Nephron progenitor cell (in vitro differentiated cells): ENCODE measurements at places on chromosomes 7 and 10.

GRCh38 chr10:128414568-128414967 is 288.3 kb upstream of the MKI67 start:
- H3K36me3 ChIP-seq, result no peaks in the 10 kb centered on the region
- peaks cover 10% of the 10 kb centered on the region for H3K27me3 ChIP-seq
- no peak overlapping the region for H3K27ac ChIP-seq

DNA sequence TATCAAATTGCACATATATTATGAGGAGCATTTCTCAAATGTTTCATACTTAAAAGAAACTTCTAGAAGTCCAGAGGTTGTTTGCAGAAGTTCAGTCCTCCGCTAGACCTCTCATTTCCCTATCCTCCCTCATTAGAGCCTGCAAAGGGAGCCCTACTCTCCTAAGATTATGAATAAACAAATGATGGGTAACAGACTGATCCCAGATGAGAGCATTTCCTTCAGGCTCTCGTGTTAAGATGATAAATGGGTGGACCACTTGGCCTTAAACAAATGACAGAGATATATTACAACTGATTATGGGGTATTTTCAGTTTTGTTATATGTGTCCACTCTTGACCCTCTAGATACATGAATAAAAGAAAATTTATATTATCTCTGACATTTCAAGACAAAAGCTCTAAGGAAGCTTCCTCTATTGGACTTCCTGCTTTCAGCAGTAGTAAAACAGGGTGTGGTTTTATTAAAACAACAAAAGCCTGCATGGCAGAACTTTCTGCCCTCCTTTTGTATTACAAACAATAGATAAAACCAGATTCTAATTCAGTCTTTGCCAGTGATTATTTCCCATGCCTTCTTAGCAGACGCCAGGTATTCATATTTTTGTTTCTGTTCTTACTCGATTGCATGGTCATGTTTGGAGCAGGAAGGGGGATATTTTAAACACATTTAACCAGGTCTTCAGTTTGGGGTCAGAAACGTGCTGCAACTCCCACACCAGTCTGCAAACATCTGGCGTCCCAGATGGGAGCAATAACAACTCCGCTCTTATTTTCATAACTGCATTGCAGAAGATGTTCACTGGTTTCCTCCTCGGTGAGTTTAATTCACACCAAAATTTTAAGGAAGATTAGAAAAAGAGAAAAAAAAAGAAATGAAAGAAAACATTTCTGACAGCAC is 52.4 kb upstream of the FAM204A start:
- DNase-seq, result no peak
- H3K27me3 ChIP-seq, result peaks cover 3% of the 10 kb centered on the region

- no peaks in the 10 kb centered on the region for H3K36me3 ChIP-seq
- H3K4me1 ChIP-seq, result no peaks in the 10 kb centered on the region
- no peak overlapping the region for H3K27ac ChIP-seq
- H3K4me3 ChIP-seq, result no peak overlapping the region
Measured at GRCh38 chr10:61399406-61399805, 53.8 kb downstream of the TMEM26 start.

DNA sequence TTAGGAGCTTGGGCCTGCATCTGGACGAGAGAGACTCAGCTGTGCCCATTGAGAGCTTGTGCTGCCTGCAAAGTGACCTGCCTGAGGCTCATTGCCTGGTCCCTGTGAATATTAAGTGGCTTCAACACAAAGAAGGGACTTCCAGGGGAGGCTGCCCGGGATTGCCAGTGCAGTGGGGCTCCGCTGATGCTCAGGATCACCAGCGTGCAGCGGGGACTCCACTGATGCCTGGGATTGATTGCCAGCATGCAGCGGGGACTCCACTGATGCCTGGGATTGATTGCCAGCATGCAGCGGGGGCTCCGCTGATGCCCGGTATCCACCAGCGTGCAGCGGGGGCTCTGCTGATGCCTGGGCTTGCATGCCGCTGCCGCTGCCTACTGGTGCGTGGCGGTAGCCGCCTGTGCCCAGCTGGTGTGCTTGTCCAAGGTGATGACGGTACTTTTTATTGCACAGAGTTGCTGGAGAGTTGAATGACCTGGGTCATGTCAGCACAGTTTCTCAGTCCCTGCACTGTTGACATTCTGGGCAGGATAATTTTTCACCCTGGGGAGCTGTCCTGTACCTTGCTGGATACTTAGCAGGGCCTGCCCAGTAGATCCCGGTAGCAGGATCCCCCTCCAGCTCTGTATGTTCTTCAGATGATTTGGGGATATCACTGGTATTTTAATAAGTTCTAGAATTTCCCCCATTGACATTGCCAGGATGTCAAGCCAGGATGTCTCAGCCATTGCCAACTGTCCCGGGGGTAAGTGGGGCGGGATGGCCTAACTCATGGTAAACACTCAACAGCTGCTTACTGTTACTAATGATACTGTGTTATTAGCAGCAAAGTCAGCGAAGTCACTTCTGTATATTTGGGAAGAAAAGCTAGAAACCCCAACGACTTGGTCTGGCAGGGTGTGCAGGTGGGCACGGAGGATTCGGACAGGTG is 13.0 kb downstream of the DOCK1 start:
- H3K36me3 ChIP-seq, result peaks cover 49% of the 10 kb centered on the region
- H3K27ac ChIP-seq, result peak overlapping the region; percentile 78
- DNase-seq, result no peak
- peaks cover 31% of the 10 kb centered on the region for H3K4me1 ChIP-seq
- H3K4me3 ChIP-seq, result no peak overlapping the region

DNA sequence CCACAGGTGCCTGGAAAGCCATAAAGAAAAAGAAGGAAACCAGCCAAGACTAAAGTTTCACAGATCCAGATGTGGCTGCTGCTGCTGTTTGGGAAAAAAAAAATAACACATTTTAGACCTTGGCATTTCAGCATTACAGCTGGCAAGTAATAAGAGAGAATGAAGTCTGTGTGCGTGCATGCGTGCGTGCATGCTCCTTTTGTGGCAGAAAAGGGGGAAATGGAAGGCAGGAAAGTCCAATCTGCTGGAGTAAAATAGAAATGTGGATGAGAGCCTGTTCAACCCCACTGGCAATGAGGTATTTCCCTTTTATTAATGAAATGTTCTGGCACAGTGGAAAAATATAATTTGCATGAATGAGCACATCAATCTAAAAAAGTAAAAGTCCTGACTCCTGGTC is 137.0 kb upstream of the SEMA3A start:
- H3K36me3 ChIP-seq, result no peaks in the 10 kb centered on the region
- H3K4me3 ChIP-seq, result no peak overlapping the region
- H3K27me3 ChIP-seq, result no peaks in the 10 kb centered on the region
- no peak overlapping the region for H3K27ac ChIP-seq
- H3K4me1 ChIP-seq, result no peaks in the 10 kb centered on the region

DNA sequence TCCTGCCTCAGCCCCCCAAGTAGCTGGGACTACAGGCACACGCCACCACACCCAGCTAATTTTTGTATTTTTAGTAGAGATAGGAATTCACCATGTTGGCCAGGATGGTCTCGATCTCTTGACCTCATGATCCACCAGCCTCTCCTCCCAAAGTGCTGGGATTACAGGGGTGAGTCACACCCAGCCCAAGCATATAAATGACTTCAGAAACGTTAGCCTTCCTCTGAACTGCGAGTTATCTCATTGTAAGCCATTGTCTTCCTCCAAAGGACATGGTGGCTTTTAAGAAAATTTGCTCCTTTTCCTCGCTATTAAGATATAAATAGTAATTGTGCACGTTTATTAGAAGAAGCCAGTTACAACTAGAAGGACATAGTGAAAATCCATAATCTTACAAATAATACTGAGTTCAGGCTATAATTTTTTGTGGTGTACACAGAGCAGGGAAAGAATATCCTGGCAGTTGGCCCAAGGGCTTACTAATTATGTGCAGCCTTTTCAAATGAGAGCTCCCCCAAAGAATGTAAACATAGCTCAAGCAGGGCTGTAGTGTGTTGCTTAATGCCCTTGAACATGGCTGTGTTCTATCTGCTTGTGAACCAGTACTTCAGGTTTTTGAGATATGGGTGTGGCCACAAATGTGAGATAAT is 495.8 kb downstream of the PARD3 start:
- H3K4me3 ChIP-seq, result no peak overlapping the region
- peaks cover 29% of the 10 kb centered on the region for H3K4me1 ChIP-seq
- H3K36me3 ChIP-seq, result peaks cover 31% of the 10 kb centered on the region
- no peak overlapping the region for H3K27ac ChIP-seq

DNA sequence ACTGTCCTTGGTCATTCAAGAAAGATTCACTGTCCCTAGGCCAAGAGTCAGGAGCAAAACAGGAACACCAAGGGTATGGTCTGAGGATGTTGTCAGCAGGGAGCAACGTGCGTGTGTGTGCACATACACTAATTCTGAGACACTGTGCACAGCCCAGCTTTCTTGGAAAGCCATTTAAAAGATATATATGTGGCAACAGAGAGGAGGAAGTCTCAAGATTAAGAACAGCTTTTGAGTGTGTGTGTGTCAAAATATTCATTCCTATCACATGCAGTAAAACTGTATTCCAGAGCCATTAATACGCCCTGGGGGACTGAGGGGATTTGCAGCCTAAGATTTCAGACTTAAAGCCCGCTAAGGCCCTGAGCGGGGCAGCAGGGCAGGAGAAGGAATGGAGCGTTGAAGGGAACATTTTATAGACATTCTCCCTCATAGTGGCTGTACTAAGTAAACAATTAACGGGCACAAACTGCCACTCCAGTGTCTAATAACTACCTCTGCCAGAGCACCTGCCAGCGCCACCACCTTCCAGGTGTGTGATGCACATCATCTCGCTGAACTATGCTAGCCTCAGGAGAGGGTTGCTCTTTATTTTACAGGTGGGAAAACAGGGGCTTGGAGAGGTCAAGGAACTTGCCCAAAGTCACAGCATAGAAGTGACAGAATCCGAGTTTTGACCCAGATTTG is 2.0 kb downstream of the NOD1 start:
- H3K36me3 ChIP-seq, result no peaks in the 10 kb centered on the region
- no peak for DNase-seq
- H3K4me1 ChIP-seq, result peaks cover 27% of the 10 kb centered on the region
- H3K27ac ChIP-seq, result no peak overlapping the region
- H3K27me3 ChIP-seq, result no peaks in the 10 kb centered on the region
- H3K4me3 ChIP-seq, result no peak overlapping the region

DNA sequence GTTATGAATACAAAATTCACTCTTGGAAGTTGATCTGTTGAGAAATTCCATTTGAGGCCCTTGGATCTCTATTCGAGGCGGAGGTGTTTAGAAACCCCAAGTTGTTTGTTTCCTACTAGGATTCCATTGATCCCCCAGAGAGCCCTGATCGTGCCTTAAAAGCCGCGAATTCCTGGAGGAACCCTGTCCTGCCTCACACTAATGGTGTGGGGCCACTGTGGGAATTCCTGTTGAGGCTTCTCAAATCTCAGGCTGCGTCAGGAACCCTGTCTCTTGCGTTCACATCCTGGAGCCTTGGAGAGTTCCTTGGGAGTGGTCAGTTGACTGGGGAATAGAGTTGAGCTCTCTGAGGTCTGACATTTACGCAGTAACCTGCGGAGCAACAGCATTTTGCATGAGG is 1.2 kb downstream of the CFAP69 start:
- H3K27ac ChIP-seq, result no peak overlapping the region
- H3K4me1 ChIP-seq, result peaks cover 30% of the 10 kb centered on the region
- peak overlapping the region; percentile 92 for H3K4me3 ChIP-seq
- H3K27me3 ChIP-seq, result peaks cover 26% of the 10 kb centered on the region

GRCh38 chr10:68132391-68132790 is 23.1 kb downstream of the MYPN start:
- DNase-seq, result no peak
- H3K4me1 ChIP-seq, result peaks cover 16% of the 10 kb centered on the region
- no peaks in the 10 kb centered on the region for H3K36me3 ChIP-seq
- H3K27ac ChIP-seq, result no peak overlapping the region
- no peak overlapping the region for H3K4me3 ChIP-seq

DNA sequence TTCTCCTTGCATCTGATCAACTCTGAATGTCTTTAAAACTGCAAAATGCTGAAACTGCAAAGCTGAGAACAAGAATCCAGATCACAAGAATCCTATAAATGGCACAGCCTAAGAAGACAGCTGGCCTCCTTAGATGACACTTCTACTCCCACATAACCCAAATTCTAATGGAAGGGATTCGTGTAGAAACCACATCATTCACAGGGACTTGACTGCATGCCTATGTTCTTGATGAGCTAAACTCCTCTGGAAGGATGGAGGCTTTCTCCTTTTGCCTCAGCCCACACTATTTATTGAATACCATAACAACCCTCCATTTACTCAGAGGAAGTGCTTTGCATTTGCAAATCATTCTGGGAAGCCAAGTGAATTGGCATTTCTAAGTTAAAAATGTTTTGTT is 252.5 kb upstream of the VWC2 start:
- no peak for DNase-seq
- no peaks in the 10 kb centered on the region for H3K4me1 ChIP-seq
- H3K36me3 ChIP-seq, result no peaks in the 10 kb centered on the region
- no peak overlapping the region for H3K4me3 ChIP-seq
- no peak overlapping the region for H3K27ac ChIP-seq

DNA sequence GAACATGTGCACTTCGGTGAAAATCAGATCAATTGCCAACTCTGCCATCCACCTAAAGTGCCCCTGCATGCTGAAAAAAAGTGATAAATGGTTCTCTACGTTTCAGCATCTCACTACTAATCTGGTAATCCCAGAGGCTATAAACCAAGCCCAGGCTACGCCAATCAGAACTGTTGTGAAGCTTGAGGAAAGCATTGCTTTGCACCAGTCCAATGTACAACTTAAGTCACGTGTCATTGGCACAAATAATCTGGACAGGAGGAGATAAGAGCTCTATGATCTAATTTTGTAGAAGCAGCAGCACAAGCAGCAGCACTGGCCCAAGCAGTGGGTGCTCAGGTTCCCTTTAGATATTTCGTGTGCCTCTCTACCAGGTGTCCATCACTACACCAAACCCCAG is 4.4 kb upstream of the EGR2 start:
- no peak overlapping the region for H3K27ac ChIP-seq
- H3K4me1 ChIP-seq, result peaks cover 24% of the 10 kb centered on the region
- H3K27me3 ChIP-seq, result peaks cover 70% of the 10 kb centered on the region
- DNase-seq, result no peak

GRCh38 chr7:4738711-4739527 is 36.5 kb upstream of the AP5Z1 start:
- peaks cover 8% of the 10 kb centered on the region for H3K27me3 ChIP-seq
- peak; percentile 25 for DNase-seq
- H3K27ac ChIP-seq, result peak overlapping the region; percentile 97
- H3K36me3 ChIP-seq, result peaks cover 36% of the 10 kb centered on the region
- peak overlapping the region; percentile 35 for H3K4me3 ChIP-seq
